RPMI8226 (cell line): ENCODE measurements at places on chromosomes 11 and 22.

DNA sequence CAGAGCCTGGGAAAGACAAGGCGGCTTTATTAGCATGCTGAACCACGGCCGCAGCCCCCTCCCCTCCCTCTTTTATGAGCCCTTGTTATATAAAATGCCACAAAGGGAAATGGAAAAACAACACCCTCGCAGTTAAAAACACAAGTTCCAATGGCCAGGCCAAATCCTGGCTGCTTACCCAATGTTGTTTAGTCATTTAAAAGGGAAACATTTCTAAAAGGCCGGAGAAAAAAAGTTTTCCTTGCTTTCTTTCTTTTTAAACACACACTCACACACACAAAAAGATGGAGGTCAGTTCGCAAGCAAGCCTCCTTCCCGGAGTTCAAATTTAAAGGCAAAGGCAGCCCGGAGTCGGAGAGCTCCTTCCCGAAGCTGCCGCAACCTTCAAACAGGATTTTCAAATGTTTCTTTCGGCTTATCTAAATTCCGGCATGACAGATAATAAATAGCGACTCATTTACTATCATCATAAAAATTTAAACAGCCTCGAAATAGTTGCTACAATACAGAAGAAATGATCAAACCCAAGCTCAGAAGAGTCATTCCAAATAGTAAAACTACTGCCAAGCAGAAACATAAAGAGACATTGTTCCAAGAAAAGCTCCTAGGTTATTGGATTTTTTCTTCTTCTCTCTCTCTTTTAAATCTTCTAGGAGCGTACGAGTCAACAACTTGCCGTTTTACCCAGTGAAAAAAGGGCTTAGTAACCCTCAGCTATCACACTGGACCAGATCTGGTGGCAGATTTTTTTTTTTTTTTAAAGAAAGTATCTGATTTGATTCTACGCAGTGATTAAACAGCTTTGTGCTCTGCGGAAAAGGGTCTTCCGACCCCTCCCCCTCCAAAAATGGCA is 3.5 kb downstream of the PHF21B start:
- no peak for DNase-seq

- DNase-seq: no peak
Observed at GRCh38 chr11:27392278-27393114, 29.5 kb upstream of the CCDC34 start.

DNA sequence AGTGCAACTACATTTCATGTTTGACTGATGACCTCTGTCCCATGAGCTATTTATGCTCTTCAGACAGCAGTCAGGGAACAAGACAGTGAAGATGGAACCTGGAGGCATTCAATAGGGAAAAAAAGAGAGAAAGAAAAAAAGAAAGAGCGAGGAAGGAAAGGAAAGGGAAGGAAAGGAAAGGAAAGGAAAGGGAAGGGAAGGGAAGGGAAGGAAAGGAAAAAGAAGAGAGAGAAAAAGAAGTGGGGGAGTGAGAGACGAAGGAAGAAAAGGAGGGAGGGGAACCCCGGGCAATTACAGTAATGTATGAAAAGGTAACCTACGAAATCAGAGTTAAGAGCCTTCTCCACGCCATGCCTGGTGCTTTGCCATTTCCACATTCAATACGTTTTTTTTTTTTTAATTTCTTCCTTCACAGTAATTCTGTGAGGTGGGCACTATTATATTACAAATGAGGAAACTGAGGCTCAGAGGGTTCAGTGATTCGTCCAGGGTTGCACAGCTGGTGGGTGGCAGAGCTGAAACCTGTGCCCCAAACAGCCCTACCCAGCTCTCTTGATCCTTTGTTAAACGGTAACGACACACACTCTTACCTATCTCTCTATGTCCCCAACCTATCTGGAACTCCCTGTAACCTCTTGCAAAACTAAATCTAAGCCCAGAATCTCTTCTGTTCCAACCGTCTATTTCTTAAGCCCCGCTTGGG is 39.3 kb downstream of the ETS1 start:
- DNase-seq: no peak

- DNase-seq: no peak
Observed at GRCh38 chr22:43478621-43479300, 66.9 kb downstream of the MPPED1 start.

DNA sequence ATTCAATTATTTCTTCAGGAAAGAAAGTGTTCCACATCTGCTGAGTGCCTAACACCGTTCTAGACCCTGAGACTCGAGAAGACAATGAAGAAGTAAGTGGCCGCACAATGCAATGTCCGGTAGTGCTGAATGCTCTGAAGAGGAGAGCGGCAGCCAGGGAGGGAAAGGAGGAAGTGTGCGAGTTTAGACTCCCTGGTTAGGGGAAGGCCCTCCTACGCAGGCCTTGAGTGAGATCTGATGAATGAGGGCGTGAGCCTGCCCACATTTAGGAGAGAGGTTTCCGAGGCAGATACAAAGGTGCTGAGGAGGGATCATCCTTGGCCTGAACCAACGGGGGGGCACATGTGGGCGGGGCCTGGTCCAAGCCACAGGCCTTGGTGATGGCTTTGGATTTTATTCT is 558.6 kb downstream of the NTM start:
- DNase-seq: no peak

GRCh38 chr22:35742342-35743100 is 24.8 kb downstream of the APOL5 start:
- no peak for DNase-seq

DNA sequence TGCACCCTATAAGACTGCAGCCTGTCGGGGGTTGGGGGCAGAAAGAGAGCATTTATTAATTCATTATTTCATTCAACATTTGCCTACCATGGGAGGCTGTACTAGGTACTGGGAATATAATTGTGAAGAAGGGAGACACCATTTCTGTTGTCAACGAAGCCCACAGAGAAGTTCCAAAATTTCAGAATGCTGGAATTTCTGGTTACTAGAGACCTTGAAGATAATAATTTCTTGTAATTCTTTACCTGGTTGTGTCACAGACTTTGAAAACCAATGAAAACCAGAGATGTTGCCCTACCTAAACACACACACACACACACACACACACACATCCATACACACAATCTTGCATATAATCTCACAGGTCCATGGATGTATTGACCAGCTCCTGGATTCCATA is 30.1 kb downstream of the CD44 start:
- DNase-seq: no peak

DNA sequence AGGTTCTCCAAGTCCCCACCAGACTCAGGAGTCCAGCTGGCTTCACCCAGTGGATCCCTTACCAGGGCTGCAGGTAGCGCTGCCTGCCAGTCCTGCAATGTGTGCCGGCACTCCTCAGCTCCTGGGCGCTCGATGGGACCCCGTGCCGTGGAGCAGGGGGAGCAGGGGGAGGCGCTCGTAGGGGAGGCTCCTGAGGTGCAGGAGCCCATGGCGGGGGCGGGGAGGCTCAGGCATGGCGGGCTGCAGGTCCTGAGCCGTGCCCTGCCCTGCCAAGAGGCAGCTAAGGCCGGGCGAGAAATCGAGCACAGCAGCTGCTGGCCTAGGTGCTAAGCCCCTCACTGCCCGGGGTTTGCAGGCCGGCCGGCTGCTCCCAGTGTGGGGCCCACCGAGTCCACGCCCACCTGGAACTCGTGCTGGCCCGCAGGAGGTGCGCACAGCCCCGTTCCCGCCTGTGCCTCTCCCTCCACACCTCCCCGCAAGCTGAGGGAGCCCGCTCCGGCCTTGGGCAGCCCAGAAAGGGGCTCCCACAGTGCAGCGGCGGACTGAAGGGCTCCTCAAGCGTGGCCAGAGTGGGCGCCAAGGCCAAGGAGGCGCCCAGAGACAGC is 792.9 kb upstream of the CCDC179 start:
- DNase-seq: no peak

DNA sequence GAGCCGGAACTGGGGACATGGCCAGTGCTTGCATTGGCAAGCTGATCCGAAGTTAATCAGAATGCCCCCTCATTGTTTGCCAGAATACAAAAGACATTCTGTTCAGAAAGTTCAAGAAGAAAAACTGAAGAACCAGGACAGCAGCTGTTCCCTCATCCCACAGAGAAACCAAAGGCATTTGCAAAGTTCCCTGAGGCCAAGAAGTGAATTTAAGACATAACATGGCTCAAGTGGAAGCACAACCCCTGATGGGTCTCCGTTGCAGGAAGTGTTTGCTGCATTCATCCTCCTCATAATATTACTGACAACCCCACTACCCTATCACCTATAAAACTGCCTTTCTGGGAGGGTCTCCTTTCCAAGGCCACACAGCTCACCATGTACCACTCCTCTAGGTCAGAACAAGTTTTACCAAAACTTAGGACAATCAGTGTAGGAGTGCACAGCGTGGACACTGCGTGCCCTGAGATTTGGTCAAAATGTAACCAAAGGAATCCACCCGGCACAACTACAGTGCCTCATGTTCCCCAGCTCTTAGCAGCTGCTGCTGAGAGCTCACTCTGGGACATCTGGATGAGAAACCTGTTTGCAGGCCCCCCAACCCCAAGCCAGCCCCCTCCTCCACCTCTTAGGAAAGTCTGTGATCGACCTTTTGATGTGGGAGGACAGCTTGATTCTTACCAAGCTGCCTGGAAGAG is 101.6 kb upstream of the AKIP1 start:
- DNase-seq: no peak

GRCh38 chr11:29352273-29352795 is 664.5 kb downstream of the KCNA4 start:
- no peak for DNase-seq
